ENCODE measurements at places on chromosomes 2 and 18. TPM values are rescaled to one million over a fixed set of nuclear protein-coding genes. Genes with fewer than 3 reads are reported as not detected.

WDR54 gene
- polyA plus RNA-seq = 1.6 TPM

SIGLEC15 gene
- polyA plus RNA-seq = 2.2 TPM

FLACC1 gene
- 2.9 TPM for polyA plus RNA-seq

FRZB gene
- polyA plus RNA-seq = 2.5 TPM

DNA sequence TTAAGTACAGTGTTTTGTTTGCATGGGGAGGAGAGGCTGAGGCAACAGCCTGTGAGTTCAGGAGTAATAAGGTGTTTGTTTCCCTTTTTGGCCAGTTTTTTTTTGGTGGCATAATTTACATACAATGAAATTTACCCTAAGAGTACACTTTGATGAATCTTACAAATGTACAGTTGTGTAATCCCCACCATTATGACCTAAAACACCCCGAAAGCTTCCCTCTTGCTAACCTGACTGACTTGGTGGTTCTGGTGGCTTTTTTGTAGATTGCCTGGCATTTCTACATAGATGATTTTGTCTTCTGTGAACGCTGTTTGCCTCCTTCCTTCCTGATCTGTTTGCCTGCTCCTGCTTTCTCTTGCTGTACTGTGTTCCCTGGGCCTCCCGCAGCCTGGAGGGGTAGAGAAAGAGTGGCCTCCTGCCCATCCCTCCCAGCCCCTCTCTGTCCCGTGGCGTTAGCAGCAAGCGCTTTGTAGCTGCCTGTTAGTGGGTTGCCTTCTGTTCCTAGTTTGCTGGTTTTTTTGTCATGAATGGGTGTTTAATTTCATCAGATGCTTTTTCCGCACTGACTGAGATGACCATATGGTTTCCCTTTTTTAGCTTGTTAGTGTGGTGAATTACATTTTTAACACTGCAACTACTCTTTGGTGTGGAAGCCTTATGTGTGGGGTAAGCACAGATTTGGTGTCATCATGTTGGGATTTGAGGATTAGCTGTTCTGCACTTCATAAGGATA, 32.1 kb downstream of the ASAP2 start:
- no peak overlapping the region for H3K4me3 ChIP-seq
- H3K27me3 ChIP-seq = no peaks in the 10 kb centered on the region
- H3K36me3 ChIP-seq = no peaks in the 10 kb centered on the region
- no peak for DNase-seq
- H3K27ac ChIP-seq = no peak overlapping the region
- no peaks in the 10 kb centered on the region for H3K4me1 ChIP-seq

- H3K27me3 ChIP-seq = no peaks in the 10 kb centered on the region
- peak overlapping the region; percentile 8 for H3K27ac ChIP-seq
- H3K4me3 ChIP-seq = no peak overlapping the region
- peaks cover 17% of the 10 kb centered on the region for H3K36me3 ChIP-seq
- H3K4me1 ChIP-seq = no peaks in the 10 kb centered on the region
Measured at GRCh38 chr2:241096979-241097378, 5.1 kb downstream of the MTERF4 start.

DNA sequence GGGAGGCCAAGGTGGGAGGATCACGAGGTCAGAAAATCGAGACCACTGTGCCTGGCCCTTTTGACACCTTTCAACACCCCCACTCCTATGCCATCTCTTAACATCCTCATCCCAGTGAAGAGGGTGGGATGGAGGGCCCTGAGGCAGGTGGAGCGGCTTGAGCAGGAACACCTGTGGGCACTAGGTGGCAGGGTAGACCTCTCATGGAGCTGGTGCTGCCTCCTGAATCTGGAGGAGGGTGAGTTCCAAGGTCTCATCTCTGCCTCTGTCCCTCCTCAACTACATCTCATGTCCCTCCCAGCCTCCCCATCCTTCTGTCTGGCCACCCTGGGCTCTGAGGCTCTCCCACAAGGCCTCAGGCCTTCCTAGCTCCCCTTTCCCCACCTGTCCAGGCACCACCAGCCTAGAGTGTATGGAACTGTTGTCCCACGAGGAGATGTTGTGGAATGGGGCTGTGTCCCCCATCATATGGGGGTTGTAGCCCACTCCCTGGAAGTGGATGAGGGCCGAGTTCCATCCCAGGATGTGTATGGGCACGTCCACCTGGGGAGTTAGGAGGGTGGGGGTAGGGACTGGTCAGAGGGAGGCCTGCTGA, 17.0 kb upstream of the CRYBA2 start:
- no peaks in the 10 kb centered on the region for H3K4me1 ChIP-seq
- H3K27ac ChIP-seq = no peak overlapping the region
- peak; percentile 61 for DNase-seq
- no peak overlapping the region for H3K4me3 ChIP-seq
- no peaks in the 10 kb centered on the region for H3K36me3 ChIP-seq

- no peaks in the 10 kb centered on the region for H3K36me3 ChIP-seq
- H3K27me3 ChIP-seq = no peaks in the 10 kb centered on the region
- DNase-seq = peak; percentile 51
- H3K4me3 ChIP-seq = no peak overlapping the region
- peak overlapping the region; percentile 17 for H3K27ac ChIP-seq
- H3K4me1 ChIP-seq = no peaks in the 10 kb centered on the region
Measured at GRCh38 chr2:149226790-149227189, 103.6 kb upstream of the LYPD6 start.
